ENCODE measurements at places on chromosomes 2 and 18.

DNA sequence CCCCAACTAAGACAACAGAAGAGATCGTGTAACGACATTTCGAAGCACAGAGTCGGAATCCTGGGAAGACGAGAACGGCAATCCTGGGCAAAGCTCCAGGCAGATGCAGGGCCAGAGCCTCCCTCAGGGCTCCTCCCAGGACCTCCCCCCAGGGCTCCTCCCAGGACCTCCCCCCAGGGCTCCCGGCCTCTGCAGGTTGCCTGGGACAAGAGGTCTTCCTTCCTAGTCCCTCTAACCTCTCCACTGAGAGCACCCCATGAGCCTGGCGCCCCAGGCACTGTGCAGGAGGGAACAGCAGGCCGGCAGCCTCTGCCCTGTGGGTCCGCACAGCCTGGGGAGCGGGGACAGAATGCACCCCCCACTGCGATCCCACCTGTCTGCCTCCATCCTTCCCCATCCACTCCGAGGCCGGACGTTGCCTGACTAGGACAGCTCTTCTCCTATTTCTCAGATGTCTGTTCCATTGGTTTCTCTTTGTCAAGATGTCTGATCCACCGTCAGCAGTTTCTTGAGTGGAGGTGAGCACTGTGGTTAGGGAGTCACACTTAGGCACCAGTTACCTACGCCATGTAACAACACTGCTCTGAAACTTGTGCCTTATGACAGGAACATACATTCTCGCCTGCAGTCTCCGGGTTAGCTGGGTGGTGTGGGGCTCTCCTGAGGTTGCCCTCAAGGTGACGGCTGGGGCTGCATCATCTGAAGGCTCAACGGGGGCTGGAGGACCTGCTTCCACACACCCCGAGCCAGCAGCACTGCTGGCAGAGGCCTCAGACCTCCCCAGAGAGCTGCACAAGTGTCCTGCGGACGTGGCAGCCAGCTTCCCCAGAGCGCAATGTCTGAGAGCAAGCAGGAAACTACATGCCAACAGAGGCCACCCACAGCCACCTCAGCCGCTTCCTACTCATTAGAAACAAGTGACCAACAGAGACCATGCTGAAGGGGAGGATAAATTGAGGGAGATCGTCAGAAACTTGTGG lies 28.9 kb downstream of the ADI1 start:
- no peak for DNase-seq

GRCh38 chr18:69387186-69387585 lies 13.5 kb upstream of the DOK6 start:
- no peak for DNase-seq

DNA sequence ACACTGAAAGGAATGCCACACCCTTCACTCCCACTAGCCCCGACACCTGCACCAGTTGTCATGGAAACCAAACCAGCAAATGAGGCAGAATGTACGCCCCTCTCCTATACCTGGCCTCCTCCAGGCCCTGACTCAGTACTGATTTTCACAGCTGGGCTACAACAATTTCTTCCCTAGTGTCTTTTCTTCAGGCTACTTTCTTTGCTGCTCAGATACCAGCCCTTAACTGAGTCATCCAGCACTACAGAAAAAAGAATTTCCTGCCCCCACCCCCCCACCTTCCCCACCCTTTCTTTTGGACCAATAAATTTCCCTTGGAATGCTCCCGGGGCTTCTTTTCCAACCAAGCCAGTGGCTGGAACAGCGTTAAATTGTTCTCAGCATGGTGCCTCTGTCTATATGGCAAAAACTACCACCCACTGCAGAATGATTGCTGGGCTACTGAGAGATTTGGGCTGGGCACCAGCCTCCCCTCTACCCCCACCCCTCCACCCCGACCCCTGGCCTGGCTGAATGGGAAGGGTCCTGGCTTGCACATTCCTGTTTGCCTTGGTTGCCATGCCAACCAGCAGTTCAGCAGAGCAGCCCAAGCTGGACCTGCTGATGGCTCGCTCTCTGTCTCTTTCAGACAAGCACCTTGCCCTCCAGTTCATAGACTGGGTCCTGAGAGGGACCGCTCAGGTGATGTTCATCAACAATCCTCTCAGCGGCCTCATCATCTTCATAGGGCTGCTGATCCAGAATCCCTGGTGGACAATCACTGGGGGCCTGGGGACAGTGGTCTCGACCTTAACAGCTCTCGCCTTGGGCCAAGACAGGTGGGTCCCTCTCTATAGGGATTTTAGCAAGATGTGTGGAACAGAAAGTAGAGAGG lies 11.3 kb downstream of the SLC14A2 start:
- no peak for DNase-seq

DNA sequence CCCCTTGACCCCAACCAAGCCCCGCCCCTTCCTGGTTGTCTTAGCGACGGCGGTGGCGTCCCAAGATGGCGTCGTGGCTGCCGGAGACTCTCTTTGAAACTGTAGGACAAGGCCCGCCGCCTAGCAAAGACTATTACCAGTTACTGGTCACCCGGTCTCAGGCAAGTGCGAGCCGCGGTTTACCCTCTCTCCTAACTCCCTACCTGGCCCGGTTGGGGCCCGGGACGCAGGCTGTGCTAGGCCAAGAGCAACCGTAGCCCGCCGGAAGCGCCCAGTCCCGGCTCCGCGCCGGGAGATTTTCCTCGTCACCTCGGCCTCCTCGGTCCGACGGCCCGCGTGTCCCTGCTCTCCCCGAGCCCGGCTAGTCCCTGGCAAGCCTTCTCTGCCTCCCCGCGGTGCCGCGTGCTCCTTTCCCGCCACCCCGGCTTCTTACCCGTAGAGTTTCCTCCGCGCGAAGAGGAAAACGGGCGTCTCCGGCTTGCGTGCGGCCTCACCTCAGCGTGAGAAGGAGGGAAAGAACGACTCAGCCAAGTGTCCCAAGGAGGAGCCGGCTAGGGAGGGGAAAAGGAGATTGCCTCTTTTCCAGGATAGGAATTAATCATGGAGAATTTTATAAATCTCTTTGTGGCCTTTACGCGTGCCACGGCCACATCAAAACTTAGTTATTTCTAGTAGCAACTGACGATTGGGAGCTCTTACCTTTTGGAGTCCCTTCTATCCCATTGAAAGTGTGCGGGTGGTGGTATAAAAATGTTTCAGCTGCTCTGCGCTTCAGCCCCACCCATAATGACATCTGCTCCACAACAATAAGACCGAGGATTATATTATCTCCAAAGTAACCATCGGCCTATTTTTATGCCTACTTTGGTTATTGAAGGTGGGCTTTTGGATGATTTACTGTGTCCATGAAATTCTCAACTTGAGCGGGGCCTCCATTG lies at the start of gene FBXO36:
TSS of gene FBXO36 (plus strand) at position 55 of the 938 bp plus-strand sequence. CDS start at position 66, 11 bp downstream.
- peak; percentile 92 for DNase-seq

DNA sequence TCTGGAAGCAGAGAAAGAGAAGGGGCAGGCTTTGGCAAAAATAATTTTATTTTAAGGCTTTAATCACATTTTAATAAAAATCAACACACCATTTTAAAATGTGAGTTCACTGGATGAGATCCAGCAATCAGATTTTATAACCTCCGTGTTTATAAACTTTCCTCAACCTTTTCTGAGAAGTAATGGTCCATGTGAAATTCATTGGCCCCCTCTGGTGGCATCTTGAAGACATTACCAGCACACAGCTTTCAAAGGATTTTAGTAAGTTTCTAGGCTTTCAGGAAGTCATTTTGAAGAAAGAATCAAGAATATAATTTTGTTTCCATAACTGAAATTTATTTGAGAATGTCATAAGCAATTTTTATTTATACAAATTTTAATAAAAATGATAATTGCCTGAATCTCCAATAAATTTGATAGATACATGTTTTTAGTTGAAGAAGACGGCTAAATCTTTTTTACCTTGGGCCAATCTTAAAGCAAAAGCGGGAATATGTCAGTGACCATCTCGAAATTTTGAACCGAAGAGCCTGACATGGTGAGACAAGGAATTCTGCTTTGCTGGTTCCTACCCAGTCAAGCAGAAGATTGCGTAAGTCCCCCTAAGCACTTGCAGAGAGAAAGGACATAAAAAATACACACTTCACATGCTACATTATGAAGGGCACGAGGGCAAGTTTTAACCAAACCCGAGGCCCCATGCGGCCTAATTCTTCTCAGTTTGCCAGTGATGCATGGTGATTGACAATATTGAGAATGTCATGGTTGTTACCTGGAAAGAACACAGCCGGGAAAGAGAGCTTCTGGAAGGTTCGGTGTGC lies 128.4 kb upstream of the CBLN2 start:
- no peak for DNase-seq
